ENCODE measurements at places on chromosomes 11 and 22. TPM values are rescaled to one million over a fixed set of nuclear protein-coding genes. Genes with fewer than 3 reads are reported as not detected.
A peak's percentile ranks its signal among the peaks of the same experiment; 100 is the strongest.

Gene DEFB131B
- total RNA-seq, result not detected

Gene TRIM49
- not detected for total RNA-seq

Gene SCGB1D4
- not detected for total RNA-seq

Gene BEST1
- total RNA-seq, result 3.4 TPM

Gene CD3E
- not detected for total RNA-seq

Gene OR5D16
- total RNA-seq, result not detected

Gene ILK
- total RNA-seq, result 115 TPM

GRCh38 chr11:72642043-72642883 lies 32.0 kb downstream of the PDE2A start:
- DNase-seq, result no peak

GRCh38 chr11:130918081-130918480 lies 1.8 kb upstream of the SNX19 start:
- no peak for DNase-seq

DNA sequence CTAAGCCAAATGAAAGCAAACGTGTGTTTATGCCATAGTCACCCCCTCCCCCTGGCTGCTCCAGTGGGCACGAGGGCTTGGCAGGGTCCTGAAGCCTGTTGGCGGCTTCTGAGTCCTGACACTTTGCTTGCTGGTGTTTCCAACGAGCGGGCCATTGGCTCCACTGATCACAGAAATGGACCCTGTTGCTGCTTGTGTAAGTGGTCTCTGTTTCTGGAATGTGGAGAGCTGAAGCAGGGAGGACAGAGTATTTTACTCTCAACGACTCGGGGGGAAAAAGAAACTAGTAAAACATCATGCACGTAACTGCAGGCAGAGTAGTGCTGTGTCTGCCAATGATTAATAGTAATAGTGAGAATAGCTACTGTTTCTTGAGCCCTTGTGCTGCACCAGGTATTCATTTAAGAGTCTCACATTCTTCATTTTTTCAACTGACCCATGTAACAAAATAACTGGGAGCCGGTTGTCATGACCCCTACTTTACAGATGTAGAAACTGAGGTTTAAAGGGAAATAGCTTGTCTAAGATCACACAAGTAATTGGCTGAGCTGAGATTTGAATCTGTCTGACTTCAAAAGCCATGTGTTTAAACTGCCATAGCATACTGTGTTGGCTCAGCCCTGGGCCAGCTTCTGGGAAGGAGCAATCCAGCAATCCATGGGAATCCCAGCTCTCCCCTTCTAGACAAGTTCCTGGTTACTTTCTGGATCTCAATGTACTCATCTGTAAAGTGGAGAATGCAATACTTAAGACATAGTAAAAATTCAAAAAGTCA lies 526.7 kb downstream of the INSC start:
- DNase-seq, result no peak

DNA sequence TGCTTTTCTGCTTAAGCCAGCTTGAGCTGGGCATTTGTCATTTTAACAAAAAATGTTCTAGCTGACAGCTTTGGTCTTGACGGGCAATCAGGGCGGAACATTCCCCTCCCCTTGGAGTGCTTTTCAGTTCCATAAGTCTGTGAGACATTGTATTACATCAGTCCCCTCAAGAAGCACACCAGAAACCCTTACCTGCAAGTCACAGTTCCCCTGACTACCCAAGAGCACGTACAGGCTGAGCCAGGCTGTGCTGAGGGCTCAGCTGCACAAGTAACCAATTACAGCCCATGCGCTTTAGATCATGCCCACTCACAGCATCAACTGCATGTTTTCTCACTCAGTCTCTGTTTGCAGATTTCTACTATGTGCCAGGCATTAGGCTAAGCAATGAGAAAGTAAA lies 19.1 kb downstream of the HIRA start:
- DNase-seq, result no peak

DNA sequence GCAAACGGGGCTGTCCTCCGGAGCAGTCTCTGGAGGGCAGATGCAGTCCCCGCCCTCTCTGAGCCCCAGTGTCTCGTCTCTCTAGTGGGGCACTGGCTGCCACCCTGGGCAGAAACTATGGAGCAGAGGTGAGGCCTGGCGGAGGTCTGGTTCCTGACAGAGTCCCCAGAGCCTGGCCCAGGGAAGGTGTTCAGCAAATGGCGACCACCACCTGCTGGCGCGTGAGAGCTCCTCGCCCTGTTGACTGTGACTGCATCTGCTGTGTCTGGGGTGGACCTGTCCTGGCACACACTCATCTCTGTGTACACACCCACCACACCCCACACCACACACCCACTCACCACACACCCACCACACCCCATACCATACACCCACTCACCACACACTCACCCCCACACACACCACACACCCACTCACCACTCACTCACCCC lies 18.3 kb upstream of the TTLL12 start:
- DNase-seq, result no peak

DNA sequence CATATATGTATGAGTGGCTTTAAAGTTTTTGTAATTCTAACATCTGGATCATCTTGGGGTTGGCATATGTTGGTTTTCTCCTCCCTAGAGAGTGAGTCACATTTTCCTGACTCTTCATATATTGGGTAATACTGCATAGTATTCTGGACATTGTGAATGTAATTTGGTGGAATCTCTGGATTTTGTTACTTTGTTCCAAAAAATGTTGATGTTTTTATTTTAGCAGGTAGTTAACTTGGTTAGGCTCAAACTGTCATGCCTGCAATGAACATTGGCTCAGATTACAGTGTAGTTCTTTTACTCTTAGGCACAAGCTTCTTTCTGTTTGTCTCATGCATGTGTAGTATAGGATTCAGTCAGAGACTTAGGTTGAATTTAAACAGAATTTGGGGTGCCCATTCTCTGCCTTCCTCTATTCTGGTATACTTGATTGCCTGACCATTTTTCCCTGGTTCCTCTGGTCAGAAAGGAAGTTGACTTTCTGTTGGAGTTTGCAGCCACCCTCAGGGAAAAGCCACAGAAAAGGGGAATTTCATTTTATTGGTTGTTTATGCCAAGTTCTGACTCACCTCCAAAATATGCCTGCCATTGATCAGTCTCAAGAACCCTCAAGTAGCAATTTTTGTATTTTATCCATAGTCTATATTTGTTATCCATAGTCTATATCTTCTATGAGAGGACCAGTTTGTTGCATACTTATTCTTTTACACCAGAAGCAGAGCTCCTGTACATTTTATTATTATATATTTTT lies 151.7 kb downstream of the UVRAG start:
- peak; percentile 95 for DNase-seq

DNA sequence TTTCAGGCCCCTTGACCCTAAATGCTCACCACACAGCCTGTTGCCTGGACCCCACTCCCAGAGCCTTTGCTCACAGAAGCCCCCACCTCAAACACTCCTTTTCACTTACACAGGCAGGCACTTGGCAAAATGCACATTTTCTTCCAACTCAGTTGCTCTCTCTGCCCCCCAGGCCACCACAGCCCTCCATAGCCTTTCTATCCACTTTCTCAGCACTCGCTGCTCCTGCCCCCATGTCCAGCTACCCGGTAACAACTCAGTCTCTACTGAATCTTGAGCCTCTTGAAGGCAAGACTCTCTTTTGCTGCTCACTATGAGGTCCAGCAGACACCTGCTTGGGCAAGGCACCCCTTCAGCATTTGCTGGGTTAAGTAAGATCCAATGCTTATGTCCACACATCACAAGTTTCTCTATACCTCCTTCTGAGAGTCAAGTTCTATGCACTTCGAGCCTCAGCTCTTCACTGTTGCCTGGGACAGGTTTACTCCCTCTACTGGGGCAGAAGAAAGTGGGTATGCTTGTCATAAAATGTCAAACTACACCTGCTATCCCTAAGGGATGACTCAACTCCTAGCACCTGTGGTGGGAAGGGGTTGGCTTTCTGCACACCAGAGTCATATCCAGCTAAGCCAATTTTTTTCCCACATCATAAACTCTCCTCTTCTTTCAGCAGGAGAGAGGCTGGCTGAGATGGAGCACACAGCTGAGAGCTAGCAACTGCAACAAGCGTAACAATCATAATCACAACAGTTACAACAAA lies 36.9 kb downstream of the MORC2 start:
- no peak for DNase-seq

- no peak for DNase-seq
Observed at GRCh38 chr11:124479561-124479960, 34.1 kb upstream of the OR8B8 start.

DNA sequence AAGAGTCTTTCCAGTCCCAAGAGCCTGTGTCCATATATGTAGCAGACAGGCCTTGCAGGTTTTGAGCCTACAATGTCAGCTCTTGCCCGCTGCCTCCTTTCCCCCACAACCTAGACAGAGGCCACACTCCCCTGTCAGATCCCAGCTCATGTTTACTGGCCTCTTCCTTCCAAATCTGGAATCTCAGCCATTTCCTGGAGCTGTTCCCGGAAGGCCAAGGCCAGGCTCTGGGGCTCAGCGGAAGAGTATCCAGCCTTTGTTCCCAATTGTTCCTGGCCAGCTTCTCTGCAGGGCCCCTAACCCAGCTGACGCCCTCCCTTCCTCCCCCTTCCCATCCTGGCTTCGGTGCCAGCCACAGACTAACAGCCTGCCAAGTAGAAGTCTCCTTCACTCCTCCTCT lies 1.0 kb upstream of the ROBO4 start:
- DNase-seq, result peak; percentile 90

DNA sequence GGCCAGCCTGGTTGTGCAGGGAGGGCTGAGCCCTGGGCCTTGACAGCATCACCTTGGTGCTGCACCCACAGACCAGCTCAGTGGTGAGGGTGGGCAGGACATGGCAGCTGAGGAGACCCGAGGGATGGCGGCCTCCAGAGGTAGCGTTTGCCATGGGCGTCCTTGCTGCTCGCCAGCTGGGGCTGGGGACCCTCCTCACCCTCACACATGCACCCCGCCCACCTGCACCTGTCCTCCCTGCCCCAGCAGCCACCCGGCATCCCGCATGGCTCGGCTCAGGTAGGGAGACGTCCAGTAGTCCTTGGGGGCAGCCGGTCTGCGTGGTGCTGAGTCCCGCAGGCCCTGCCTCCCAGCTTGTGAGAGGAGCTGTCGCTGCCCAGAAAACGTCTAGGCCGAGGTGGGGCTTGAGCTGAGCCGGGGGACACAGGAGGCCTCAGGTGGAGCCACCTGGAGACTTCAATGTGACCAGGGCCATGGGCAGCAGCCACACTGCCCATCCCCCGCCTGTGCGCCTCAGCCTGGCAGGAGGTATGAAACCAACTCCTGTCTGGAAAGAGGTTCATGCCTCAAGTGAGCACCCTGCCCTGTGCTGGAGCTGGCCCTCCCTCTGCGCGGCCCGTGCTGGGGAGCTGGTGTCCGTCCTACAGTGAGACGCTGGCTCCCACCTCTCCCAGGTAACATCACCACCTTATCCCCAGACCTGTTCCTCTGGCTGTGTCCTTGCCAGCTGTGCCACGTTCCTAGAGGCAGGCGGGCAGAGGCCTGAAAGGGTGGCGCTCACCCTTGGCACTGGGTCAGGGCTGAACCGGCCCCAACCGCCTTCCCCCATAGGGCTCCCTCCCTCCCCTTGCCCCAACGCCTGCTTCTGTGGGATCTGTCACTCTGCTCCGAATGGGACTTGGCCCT lies 3.3 kb upstream of the TRABD start:
- DNase-seq, result no peak

DNA sequence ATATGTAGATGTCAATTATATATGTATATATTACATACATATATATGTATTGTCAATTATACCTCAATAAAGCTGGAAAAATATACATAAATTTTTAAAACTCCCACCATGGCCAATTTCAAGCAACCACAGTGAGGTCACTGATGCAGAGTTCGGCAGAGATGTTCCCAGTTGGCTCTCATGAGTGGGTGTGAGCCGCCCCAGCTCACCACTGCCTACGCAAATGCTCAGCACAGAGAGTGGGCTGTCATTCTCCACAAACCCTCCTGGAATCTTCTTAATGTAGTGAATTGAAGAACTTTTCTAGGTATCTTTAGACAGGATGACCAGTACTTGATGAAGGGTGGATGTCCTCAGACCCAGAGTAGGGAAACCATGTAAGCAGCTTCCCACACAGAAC lies 96.6 kb upstream of the TMEM45B start:
- no peak for DNase-seq

GRCh38 chr11:63909591-63910506 lies 7.1 kb downstream of the RCOR2 start:
- DNase-seq, result no peak

- DNase-seq, result no peak
Observed at GRCh38 chr11:1844221-1845094, 5.7 kb downstream of the TNNI2 start.

DNA sequence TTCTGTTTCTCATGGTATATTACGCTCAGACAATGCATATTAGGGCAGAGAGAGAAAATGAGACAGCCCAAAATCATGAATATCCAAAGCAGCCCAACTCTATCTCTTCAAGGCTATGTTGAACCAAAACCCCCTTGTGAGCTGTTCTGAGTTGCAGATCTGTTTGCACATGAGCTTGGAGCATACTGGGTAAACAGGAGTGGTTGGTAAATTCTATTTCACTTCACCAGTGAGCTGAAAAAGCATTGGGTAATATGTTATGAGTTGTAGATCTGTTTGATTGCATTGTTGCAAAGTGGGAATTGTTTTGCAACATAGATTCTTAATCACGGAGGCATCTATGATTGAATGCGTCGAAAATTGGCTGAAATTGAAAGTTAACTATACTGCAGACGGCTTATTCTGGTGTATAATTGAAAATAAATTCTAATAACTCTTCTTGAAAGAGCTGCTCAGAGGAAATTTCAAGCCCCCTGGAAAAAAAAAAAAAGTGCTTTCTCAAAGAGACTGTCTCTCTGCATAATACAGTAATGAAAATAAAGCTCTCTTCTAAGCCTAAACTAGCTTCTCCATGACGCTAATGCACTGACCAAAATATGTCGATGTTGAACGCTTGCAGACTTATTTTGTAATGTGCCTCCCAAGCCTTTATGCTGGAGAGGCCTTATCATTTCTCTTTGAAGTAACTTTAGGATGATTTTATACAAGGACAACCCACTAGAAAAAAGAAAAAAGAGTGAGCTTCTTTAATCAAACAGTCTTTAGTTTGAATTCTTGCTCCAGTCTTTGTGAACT lies 263.7 kb downstream of the NTM start:
- DNase-seq, result no peak

- DNase-seq, result peak; percentile 31
Observed at GRCh38 chr11:89490981-89491690, at the start of gene NOX4. TSS of gene NOX4 (minus strand) at chr11:89491375. CDS start at chr11:89491246, 129 bp downstream.

- DNase-seq, result no peak
Observed at GRCh38 chr11:62129590-62130282, 5.9 kb downstream of the INCENP start.

GRCh38 chr11:110447897-110448745 lies 18.4 kb downstream of the FDX1 start:
- peak; percentile 28 for DNase-seq

DNA sequence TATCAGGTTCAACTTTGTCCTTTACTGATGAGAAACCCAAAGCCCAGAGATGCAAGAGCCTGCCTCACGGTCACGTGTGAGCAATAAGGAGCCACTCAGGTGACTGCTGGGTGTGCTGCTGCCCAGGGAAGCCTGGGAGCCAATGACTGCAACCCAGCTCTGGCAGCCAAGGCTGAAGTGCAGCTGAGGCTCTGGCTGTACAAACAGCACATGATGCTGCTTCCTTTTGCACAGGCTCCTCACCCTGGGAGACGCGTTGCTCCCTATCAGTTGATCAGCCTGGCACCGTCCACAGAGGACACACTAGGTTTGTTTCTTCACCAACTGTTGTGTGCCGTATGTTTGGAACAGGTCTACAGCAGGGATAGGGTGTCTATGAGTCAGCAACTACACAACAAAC lies 168.7 kb downstream of the EFCAB6 start:
- no peak for DNase-seq

- DNase-seq, result no peak
Observed at GRCh38 chr11:108786281-108786990, 121.6 kb downstream of the DDX10 start.
